Omental fat pad (tissue), 4 donors: ENCODE measurements at places on chromosomes 12 and 14. TPM values are rescaled to one million over a fixed set of nuclear protein-coding genes. Genes with fewer than 3 reads are reported as not detected.
A peak's percentile ranks its signal among the peaks of the same experiment; 100 is the strongest.

DNA sequence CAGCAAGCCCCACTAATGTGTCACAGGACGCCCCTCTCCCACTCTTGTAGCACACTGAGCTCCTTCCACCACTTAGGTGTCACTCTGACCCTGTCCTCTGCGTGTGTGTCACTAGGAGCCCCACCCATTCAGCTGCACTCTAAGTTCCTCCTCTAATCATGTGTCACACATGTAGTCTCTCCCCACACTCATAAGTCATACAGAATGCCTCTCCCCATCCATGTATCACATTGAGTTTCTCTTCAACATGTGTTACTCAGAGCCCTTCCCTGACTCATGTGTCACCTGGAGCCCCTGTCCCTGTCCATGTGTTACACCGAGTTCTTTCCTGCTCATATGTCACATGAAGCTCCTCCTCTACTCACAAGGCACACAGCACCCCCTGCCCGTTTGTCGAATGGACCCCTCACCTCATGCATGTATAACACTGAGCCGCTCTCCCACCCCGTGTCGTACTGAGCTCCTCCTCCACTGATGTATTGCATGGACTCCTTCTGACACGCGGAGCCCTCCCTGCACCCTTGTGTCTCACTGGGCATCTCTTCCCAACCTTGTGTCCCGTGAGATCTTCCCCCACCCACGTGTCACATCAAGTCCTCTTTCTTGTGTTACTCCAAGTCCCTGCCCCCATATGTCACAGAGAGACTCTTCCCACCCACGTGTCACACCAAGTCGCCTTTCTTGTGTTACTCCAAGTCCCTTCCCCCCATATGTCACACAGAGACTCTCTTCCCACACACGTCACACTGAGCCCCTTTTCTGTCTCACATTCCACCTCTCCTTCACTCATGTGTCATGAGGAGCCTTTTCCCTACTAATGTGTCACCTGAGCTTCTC lies 31.0 kb downstream of the RTL1 start:
- no peak for DNase-seq

GRCh38 chr14:95330591-95331370 lies 11.1 kb upstream of the CLMN start:
- DNase-seq, result no peak

DNA sequence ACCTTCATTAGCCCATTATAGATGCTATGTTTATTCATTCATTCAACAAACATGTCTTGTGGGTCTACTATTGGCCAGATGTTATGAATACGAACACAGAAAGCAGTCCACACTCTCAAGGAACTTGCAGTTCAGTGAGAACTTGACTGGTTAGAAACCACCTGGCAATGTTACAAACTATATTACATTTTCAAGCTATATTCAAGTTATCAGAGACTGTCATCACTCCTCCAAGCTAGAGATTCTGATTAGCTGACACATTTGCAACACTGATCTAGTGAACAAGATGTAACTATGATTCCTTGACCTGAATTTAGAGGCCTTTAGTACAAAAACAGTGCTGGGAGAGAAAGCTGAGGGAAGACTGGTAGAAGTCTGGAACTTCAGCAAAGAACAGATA lies 170.7 kb upstream of the EEA1 start:
- DNase-seq, result no peak

GRCh38 chr14:102481791-102482238 lies 27.8 kb downstream of the ANKRD9 start:
- DNase-seq, result no peak

DNA sequence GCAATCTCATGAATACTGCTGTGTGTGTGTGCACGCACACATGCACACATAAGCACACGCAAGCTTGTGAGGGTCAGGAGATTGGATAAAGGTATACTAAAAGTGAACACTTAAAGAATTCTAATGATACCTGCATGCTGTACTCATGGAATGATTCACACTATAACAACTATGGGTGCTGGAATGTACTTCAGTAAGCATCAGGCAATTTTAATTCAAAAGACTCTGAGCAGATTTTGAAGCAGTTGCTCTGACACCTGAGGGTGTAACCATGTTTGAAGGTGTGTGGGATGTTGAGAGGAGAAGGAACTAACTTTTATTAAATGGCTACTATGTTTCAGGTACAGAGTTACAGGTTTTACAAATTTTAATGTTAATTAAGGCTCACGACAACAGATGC lies 61.6 kb downstream of the GARIN6 start:
- DNase-seq, result no peak

DNA sequence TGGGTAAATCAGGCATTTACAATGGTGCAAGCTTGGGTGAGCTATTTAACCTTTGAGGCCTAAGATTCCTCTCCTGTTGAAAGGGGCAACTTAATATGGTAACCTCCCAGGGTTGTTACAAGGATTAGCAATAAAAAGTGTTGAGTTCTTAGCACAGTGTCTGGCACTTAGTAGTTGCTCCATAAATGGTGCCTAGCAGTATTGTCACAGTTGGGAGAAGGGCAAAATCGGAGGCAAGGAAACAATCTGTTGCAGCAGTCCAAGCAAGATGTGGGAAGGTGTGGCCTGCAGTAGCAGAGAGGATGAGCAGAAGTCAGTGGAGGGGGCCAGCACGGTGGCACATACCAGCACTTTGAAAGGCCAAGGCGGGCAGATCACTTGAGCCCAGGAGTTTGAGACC lies 7.3 kb upstream of the SP7 start:
- DNase-seq, result no peak

GRCh38 chr14:52683985-52684520 lies 11.3 kb downstream of the ERO1A start:
- no peak for DNase-seq

DNA sequence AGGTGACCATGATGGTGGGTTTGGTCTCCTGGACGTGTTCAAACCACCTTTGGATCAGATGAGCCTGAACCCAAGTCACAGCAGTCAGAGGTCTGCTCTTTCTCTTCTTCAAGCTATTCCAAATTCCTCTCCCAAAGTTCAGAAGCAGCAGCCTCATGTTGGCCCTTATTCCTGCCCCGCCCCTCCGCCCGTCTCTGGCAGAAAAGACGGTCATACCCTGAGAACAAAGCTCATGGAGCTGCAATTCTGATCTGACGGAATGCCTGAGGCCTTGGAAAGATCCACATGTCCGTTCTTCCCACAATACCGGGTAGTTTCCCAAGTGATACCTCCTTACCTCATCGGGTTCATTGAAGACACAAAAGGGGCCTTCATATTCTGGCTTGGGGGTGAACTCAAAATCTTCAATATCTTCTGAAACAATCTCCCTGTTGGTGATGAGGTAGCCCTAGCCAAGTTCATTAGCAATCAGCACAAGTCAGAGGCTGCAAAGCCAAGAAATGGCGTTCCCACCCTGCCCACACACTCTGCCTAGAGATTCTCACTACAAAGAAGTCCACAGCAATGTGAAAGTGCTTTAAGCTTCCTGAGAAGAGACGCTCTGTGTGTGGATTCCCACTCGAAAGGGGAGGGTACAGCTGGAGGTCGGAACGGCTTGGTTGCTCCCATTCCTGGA lies 11.2 kb downstream of the POLE start:
- DNase-seq, result no peak

DNA sequence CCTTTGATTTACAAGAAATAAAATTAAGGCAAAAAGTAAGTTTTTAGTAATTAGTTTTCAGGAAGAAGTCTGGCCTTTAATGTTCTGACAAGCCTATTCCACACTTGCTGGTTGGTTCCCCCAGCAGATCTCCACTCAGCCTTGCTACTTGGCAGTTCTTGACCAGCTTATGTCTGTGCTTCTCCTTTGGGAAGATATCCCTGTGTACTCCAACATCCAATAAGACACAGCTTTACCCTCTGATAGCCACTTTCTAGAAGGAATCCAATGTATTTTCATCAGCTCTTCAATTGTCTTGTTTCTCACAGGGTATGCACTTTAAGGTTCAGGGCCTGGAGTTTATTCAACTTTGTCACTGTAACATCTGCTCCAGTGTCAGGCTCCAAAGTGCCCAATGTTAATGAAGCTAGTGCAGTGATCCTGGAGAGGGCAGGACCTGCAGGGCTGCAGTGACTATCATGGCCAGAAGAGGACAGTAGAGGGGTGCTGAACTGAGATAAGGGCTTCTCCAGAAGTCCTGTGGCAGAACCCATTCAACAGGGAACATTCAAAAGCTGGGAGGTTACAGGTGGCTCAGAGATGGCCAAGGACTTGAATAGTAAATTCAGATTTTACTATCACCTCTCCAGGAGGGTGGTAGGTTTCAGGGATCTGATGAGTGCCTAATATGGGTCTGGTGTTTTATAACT lies 22.9 kb downstream of the JKAMP start:
- DNase-seq, result no peak

DNA sequence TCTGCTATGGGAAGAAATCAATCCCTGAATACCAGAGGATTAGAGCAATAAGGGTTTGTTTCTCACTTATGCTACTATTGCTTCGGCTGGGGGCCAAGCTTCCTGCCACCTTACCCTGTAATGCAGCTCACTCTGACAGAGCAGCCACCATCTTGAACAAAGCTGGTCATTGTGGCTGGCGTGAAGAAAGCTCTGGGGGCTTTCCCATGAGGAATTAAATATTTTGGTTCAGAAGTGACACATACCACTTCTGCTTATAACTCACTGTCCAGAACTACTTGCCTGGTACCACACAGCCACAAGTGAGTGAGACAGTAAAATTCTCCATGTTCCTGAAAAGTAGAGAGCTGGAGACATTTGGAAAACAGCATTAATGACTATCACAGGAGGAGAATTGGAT lies 82.6 kb downstream of the GALNT8 start:
- DNase-seq, result no peak

DNA sequence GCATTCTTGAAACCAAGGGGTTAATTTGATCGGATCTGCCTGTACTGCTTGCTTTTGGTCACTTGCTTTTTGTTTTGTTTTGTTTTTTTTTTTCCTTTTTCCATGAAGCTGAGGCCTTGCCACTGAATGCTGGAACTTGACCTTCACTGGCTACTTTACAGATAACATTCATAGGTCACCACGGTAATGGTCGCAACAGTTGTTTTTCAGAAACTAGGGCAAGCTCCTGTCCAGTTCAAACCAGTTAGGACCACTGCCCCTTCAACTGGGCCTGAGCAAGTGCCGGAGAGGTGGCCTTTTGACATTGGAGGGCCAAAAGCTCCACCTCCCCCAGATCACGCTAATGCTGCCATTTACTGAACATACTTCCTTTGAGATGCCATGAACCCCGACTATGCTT lies 147.6 kb downstream of the FOXN3 start:
- DNase-seq, result no peak

DNA sequence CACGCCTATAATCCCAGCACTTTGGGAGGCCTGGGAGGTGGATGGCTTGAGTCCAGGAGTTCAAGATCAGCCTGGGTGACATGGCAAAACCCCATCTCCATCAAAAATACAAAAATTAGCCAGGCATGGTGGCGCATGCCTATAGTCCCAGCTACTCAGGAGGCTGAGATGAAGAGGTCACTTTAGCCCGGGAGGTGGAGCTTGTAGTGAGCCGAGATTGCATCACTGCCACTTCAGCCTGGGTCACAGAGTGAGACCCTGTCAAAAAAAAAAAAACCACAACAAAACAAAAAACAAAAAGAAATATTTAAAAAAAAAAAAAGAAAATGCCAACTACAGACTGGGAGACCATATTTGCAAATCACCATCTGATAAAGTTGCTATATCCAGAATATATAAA lies 17.5 kb downstream of the WDR89 start:
- DNase-seq, result no peak

- no peak for DNase-seq
These were observed 23.3 kb downstream of the RAB35 start for GRCh38 chr12:120093336-120093591.

GRCh38 chr14:22882529-22883172 lies 371 bp upstream of the REM2 start:
- DNase-seq, result no peak

GRCh38 chr12:119176267-119177055 lies 2.3 kb upstream of the HSPB8 start:
- DNase-seq, result peak; percentile 84

- no peak for DNase-seq
These were observed 40.2 kb downstream of the DACT1 start for GRCh38 chr14:58677996-58678395.

- DNase-seq, result no peak
These were observed 105.2 kb downstream of the BBS10 start for GRCh38 chr12:76242813-76243550.

GRCh38 chr12:131090274-131091210 lies 136.8 kb downstream of the ADGRD1 start:
- peak; percentile 4 for DNase-seq

DNA sequence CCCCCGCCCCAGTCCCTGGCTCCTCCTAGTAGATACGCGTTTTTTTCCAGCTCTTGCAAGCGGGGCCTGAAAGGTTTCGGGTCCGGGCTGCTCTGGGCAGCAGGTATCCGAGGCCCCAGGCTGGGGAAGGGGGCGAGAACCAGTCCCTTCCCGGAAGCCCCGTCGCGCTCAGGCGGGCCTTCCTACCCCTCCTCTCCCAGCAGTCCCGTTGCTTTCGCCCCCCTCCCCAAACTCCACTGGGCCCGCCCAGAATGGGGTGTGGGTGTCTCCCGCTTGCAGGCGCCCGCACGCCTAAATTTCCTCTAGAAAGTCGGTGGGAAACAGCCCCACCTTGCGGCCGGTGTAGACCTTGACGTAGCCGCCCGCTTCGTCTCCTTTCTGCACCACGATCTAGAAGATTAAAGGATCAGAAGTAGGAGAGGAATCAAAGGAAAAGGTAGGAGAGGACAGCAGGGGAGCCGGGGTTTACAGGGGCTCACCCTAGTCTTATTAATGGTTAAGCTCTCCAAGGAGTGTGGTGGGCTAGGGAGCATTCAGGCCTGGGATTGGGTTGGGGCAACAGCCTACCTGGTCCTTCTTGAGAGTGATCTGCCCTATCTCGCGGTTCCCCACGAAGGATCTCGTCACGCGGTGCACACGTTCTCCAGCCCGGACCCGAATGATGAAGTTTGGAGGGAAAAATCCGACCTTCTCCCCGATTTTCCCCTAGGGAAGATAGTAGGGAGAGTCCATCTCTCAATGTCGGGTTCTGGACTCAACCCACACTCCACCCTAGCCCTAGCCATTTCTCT lies 7.3 kb downstream of the STAC3 start:
- DNase-seq, result peak; percentile 71

DNA sequence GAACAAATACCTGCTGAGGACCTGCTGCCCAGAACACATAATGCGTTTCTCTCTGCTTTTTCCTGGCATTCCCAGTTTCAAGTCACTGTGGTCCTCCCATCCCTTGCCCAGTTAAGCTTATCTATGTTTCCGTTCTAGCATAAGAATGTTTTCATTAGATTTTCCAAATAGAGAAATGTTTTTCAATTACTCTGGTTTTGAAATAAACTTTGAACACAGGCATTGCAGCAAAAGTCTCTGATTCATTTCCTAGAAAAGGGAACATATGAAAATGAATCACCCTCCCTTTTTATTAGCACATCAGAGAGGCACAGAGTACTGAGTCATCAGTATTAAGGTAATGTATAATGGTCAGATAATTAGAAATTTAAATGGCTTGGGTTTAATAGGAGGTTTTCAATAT lies 201.1 kb upstream of the TMEM260 start:
- DNase-seq, result no peak

The NKX2-1 gene
- total RNA-seq, result not detected

The MMP14 gene
- 108 TPM for total RNA-seq

The RPL10L gene
- not detected for total RNA-seq

The TAS2R42 gene
- total RNA-seq, result not detected

The GZMH gene
- not detected for total RNA-seq

The TRHDE gene
- 13.5 TPM for total RNA-seq

The MORN3 gene
- total RNA-seq, result not detected

The NYNRIN gene
- 24.9 TPM for total RNA-seq
